ENCODE measurements at places on chromosomes 11 and 22.

- no peak for DNase-seq
Measured at GRCh38 chr22:42414565-42415303, 17.5 kb downstream of the NFAM1 start.

DNA sequence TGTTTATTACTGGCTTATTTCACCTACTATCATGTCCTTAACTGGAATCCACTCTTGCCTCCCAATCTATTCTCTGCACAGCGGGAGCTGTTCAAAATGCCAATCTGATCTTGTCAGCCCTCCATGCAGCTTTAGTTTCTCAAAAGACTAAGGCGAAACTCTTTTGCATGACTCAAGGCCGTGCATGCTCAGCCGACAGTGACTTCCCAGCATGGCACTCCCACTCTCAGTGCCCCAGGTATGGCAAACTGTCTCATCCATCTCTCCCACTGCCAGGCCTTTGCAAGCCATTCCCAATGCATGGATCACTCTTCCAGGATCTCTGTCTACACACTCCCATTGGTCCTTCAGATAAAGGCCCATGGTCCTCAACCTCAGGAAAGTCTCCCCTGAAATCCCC is 245.9 kb downstream of the LARGE1 start:
- DNase-seq, result no peak

GRCh38 chr11:17386331-17387084 is 2.0 kb downstream of the KCNJ11 start:
- peak; percentile 60 for DNase-seq

GRCh38 chr22:43325176-43325575 is 18.0 kb downstream of the SCUBE1 start:
- no peak for DNase-seq

GRCh38 chr22:37223965-37224551 is 11.8 kb upstream of the SSTR3 start:
- no peak for DNase-seq

DNA sequence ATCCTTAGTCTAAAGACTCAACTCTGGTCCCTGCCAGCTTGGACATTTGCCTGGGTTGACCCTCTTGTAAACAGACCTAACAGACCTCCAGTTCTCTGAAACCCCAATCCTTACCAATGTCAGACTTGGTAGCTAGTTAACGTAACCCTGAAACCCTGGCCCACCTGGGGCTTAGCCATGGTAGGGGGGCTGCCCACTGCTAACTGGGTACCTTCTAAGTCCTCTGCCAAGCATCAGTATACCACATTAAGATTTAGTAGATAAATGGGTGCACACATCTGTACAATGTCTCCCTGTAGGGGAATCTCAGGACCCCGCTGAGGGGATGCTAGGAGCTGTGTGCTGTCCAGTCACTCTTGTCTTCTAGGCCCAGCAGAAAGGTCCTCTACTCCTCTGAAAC is 29.9 kb upstream of the TH start:
- DNase-seq, result no peak

GRCh38 chr22:45090497-45090910 is 73.2 kb upstream of the NUP50 start:
- DNase-seq, result no peak

DNA sequence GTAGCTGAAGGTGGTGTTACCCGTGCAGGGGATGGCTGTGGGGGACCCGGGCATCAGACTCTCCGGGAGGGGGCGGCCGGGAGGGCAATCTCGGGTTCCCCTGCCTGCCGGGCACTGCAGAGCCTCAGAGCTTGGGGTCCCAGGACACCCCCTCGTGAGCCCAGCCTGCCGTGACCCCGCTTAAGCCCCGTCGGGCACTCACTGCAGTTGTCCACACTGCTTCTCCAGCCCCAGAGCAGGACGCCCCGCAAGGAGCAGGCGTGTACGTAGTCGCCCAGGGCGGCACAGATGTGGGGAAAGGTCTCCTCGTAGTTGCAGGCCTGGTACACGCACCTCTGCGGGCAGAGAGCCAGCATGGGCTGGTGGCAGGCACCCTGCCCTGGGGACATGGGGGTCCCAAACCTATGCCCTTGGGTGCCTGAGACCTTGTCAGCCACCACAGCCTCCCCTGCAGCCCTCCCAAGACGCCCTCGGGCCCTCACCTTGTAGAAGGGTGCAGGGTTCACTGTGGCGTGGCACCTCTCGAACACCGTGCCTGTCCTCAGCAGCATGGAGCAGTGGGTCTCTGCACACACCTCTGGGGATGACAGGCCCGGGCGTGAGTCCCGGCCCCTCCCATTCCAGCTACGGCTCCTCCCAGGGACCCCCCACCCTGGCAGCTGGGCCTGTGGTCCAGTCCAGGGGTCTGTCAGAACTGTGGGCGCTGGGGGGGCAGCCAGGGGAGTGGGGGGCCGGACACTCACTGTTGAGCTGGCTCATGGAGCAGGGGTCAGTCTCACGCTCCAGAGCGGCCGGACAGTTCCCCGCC is 8.8 kb downstream of the MUC6 start:
- DNase-seq, result no peak

- no peak for DNase-seq
Measured at GRCh38 chr11:125952559-125952958, 6.7 kb downstream of the VSIG10L2 start.

DNA sequence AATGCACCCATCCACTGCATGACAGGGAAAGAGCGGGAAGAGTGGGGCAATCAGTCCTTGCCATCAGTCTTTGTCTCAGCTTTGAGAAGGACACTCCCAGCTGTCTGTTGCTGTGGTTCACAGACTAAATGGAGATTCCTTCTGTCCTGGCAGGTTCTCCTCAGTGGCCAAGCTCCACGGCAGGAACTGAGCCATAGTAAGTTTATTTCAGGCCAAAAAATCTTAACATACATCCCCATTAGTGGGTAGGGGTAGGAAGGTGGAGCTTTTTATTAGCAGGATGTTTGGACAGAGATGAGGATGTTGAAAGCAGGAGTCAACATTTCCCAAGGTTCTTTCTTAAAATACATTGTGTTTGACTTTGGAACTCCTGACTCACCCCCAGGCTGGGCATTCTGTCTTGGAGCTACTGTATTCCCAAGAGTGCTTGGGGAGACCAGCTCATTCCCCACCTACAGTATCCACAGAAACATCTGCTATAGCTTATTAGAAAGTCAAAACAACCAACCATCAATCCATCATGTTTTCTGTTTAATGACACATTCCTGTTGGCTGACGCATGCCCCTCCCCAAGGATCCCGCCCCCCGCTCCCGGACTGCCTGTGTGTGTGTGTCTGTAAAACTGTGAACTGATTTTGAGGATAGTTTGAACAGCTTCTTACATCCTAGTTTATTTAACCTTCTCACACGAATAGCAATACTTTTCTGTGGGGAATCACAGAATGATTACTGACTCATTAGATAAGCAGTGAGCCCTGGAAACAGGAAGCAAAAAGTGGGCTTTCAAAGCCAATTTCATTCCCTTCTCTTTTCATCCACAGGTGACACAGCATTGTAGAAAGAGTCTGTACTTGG is 109.5 kb downstream of the CCDC81 start:
- DNase-seq, result no peak

DNA sequence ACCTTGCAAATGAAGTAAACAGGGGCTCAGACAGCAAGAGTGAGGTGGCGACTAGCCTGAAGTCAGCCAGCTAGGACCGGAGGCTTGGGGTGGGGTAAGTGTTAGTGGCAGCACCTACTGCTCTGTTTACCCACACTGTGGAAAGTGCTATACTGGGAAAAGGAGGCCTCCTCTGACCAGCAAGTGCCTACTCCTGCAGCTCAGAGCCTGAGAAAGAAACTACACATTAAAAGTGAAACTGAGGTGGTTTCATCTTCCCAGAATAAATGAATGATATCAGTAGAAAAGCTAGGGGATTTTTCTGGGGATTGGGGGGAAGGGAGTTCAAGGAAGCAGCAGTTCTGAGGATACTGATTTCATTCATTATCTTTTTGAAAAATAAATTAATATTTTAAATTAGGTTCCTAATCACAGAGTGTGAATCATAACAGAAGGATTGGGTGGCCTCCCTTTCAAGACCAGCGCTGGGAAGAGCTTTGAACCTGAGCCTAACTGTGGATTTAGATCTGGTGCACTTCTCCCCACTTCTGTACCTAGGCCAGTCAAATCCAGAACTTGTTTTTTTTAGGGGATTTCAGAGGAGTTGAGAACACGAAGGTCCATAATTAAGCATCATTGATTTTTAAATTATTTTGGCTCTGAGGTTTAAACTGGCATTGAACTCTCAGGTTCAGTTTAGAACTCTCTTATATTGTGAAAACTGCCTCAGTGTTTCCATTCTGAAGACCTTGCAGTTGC is 48.1 kb upstream of the GRAMD1B start:
- DNase-seq, result no peak

- DNase-seq, result no peak
Measured at GRCh38 chr22:46287873-46288751, 8.6 kb upstream of the GTSE1 start.

GRCh38 chr11:70577258-70577603 is 178.9 kb downstream of the CTTN start:
- DNase-seq, result no peak

GRCh38 chr11:6237266-6237665 is 1.6 kb upstream of the CNGA4 start:
- DNase-seq, result no peak

DNA sequence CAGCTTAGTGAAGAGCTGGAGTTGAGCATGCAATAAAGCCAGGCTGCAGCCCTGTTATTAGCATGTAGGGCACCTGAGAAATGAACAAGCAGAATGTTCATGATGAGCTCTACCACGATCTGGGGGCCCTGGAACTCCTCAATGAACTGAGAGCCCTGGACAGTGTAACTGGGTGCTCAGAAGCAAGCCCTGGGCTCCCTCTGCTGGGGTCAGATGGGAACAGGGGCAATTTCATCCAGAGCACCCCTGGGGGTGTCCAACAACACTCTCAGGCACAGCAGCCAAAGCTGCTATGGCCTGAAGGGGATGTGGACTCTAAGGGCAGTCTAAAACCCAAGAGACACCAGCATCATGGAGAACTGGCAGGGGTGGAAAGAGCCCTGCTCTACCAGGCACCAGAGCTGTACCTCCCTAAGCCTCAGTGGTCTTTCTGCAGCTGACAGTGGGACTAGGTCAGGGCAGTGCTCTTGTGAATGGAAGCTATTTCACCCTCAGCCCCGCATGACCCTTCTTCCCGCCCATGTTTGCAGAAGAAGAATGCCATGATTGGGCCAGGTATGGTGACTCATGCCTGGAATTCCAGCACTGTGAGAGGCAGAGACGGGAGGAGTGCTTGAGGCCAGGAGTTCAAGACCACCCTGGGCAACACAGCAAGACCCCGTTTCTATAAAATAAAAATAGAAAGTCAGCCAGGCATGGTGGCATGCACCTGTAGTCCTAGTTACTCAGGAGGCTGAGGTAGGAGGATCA is 28.9 kb downstream of the THOC5 start:
- DNase-seq, result no peak

DNA sequence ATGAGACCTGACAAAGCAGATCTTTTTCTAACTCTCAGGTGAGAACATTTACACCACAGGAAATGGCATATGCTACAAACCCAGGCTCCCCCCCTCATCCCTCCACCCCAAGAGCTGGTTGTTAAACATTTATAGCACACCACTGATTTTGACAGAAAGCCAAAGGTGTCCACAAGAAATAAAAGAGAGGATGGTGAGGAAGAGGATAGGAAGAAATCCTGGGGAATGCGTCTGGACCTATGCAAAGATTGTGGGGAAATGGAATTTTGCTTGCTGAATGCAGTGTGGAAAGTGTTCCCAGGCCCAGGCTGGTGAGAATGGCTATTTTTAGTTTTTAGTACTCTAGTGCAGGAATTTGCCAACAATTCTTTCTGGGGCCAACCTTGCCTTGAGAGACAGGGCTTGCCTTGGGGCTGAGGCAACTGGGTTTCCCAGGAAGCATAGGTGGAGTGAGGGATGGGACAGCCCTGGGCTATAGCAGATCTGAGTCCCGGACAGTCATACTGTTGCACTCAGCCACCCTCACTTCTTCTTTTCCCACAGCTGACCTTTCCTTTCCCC is 163.9 kb downstream of the ADAMTS15 start:
- DNase-seq, result no peak

DNA sequence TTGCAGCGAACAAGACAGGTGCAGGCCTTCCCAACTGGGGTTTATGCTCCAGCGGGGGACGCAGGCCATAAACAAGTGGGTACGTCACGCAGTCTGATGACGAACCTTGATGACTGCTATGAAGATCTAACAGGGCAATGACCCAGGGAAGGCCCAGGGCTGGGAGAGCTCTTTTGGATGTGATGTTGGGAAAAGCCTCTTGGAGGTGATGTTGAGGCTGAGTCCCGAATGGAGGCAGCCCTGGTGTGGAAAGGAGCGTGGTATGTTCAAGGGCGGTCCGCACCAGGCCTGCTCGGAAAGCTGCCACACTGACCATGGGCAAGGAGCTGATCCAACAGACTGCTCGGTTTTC is 5.8 kb downstream of the FADS2 start:
- DNase-seq, result no peak

DNA sequence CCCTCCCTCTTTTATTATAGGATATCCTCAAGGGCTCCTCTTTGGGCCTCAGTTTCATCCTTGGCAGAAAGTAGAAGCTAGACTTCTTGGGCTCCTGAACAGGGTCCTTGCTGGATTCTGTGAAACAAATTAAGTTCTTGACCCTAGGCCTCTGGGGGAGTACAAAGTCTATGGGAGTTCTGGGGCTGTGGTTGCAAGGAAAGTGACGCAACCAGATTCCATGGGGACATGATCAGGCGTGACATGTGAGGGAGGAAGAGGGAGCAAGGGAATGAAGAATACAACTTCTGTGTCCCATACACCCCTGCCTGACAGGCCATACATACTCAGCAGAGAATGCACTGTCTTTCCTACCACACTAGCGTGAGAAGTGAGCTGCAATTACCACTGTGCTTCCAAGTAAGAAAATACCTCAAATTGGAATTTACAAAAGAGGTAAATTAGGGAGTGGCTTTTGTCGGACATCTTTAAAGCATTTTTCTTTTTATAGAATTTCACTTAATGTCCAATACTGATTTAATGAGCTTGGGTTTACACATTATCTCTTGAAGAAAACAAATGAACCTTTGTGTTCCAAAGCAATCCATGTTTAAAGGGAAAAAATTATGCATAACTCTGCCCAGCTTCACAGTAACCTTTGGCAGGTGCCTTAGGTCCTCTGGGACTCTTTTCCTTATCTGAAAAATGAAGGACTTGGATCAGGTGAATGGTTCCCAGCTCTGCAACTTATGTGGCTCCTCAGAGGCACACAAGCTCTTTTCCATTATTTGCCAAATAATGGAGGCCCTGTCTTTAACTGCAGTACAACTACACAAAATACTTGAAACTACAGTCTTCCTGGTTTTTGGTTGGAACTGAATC is 38.9 kb downstream of the LIMK2 start:
- DNase-seq, result no peak

GRCh38 chr11:70124321-70125000 is 46.3 kb downstream of the ANO1 start:
- no peak for DNase-seq

- no peak for DNase-seq
Measured at GRCh38 chr11:123228496-123229163, 33.6 kb upstream of the CLMP start.

GRCh38 chr11:46238078-46238966 is 39.1 kb upstream of the CREB3L1 start:
- no peak for DNase-seq

DNA sequence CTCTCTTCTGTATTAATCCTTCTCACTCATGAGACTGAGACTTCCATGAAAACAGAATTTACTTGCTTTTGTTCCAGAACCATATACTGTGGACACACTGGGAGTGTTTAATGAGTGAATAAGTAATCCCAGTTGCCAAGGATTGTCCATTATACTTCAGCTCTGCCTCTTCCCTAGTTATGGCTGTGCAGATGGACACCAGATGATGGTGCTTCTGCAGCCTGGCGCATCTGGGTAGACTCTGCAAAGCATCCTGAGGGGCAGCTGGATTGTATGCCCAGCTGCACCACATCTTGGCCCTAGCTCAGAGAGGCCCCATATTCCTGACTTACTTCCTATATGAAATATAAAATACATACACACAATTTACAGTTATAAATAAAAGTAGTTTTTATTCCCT is 43.5 kb downstream of the DBX1 start:
- no peak for DNase-seq
